Stimulated activated CD4-positive, alpha-beta T cell treated with anti-CD3 and anti-CD28 coated beads, TNF-alpha, amount 100 ng/mL, for 48 hours (primary cell): ENCODE measurements at places on chromosomes 12 and 14.
A peak's percentile ranks its signal among the peaks of the same experiment; 100 is the strongest.

DNA sequence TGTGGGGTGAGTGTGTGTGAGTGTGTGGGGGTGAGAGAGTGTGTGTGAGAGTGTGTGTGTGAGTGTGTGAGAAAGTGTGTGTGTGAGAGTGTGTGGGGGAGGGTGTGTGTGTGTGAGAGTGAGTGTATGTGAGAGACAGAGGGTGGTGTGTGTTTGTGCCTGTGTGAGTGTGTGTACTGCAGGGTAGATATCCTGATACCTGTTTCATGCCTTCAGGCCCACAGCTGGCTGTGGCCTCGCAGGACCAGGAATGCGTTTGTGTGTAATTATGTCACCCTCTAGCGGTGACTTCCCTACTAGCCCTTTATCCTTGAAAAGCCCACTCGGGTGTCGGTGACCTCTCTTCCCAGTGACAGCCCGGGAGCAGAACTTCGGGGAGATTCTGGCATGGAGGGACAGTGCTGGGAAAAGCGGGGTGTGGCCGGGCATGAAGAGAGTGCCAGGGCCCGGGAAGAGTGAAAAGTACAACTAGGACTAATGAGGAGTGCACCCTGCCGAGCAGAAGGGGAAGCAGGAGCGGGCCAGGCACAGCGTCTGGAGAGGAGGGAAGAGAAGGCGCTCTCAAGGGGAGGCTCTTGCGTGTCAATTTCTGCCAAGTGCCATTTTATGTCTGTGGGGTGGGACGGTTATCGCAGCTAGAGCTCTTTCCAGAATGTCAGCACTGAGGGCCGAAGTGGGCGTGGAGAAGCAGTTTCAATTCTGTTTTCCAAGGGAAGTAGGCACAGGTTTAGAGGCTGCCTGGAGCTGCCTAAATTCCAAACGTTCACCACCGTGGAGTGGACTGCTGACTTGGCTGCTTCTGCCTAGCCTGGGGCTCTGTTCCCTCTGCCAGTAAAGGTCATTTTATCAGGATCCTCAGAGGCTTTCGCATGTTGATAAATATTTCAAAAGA lies 11.0 kb upstream of the FBXL14 start:
- DNase-seq: no peak

DNA sequence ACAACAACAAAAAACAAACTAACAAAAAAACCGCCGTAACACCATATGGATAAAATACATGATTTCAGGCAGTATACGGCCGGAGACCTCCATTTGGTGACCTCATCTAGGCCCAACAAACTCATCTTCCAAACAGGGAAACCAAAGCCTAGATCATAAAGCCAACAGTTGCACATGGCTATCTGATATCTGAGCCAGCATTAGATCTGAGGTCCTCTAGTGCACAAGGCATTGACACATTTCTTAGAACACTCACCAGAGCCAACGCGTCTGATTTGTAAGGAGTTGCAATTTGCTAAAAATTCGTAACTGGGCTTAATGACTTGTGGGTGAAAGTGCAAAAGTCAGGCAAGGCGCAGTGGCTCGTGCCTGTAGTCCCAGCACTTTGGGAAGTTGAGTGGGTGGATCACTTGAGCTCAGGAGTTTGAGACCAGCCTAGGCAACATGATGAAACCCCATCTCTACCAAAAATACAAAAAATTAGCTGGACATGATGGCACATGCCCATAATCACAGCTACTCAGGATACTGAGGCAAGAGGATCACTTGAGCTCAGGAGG lies 42.0 kb upstream of the NUDT4 start:
- no peak for DNase-seq

GRCh38 chr12:108884116-108885012 lies 4.5 kb downstream of the DAO start:
- peak; percentile 55 for DNase-seq

- DNase-seq: no peak
These were observed 219.5 kb upstream of the TMEM132C start for GRCh38 chr12:128047266-128048060.

GRCh38 chr12:102300824-102301461 lies 103.3 kb upstream of the PMCH start:
- DNase-seq: no peak

GRCh38 chr12:1857821-1858220 lies 37.5 kb downstream of the LRTM2 start:
- no peak for DNase-seq

DNA sequence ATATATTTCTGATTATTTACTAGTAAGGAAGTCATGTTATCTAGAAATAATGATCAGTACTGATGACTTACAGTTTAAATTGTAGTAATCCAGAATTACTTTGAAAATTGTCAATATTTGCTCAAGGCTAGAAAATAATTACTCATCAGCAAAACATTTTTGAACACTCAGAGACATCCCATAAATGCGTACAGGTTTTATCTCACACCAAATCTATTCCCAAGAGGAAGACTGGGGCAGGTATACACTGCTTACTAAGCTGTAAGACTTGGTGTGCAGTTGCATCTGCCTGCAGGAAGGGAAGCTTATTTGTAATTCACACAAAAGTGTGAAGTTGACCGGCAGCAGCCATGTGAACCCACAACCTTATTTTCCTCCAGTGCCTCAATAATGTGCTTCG lies 146.4 kb downstream of the CCER1 start:
- DNase-seq: no peak

DNA sequence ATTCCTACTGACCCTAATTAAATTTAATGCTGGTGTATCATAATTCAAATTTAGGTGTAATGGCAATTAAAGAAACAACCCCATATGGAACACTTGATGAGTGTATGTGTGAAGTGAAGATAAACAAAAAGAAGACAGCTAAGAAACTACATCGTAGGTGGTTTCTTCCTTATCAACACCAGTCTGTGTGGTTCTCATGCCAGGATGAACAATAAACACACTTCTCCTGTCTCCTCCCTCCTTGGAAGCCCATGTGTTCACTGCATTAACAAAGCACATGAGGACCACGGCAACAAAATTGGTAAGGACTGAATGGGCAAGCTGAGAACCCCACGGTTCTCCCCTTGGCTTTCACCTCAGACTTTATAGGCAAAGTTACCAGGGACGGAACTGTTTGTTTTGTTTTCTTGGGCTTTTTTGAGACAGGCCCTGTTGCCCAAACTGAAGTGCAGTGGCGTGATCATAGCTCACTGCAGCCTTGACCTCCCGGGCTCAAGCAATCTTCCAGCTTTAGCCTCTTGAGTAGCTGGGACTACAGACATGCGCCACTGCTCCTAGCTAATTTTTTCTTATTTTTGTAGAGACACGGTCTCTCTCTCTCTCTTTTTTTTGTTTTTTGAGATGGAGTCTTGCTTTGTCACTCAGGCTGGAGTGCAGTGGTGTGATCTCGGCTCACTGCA lies 71.0 kb downstream of the TRAFD1 start:
- no peak for DNase-seq
